ENCODE measurements at places on chromosomes 6 and 20.

- no peak for DNase-seq
These were observed 149.9 kb downstream of the MMS22L start for GRCh38 chr6:97133067-97133466.

DNA sequence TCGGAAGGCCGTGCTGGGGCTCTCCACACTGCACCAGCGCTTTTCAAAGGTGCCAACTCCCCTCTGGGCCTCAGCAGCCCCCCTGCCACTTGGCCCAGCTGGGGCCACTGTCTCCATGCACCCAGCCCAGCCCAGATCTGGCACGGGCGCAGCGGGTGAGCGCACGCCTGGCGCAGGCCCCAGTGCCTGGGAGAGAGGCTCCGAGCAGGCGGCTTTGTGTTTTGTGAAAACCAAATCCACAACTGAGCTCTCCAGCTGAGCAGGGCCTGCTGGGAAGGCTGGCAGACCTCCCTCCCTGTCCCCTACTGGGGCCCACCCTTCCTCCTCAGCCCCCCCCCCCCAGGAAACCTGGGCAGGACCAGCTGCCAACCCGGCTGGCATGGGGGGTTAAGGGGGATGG lies 17.0 kb downstream of the MDGA1 start:
- DNase-seq, result no peak

- no peak for DNase-seq
These were observed 391.0 kb upstream of the SOX4 start for GRCh38 chr6:21202521-21202920.

GRCh38 chr6:138285800-138286199 lies 67.5 kb upstream of the PBOV1 start:
- no peak for DNase-seq

DNA sequence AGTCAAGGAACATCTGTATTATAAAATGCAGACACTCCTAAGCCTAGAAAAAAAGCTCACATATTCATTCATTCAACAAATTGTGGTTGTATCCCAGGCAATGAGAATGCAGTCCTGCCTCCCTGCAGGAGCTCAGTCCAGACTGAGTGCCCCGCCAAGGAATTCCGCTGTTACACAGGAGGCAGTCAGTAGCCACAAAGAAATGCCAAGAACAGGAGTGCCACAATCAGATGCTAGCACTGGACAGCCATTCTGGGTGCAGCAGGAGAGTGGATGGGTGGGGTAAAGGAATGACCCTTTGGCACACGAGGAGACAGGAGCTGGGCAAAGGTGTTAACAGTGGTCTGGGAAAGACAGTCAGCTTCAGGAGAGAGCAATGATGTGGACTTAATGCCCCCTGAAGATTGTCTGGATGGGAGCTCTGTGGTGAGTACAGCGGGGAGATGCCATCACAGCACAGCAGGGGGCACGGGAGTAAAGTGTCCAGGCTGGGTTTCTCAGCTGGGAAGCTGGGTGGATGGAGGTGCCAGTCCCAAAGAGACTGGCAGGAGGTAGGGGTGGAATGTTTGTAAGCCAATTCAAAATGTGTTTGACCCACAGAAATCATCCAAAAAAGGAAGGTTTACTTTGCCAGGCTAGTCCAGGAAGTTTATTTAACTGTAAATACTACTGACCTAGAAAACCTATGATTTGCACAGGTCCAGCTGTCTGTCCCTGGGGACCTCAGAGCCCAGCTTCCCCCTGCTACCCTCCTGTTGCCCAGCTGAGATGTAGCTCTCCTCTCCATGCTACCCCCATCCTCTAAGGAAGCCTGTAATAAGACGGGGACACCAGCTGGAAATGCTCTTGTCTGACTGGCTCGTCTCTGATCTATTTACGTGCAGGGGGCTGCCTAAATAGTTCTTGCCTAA lies 84.1 kb downstream of the SLC23A2 start:
- DNase-seq, result no peak

DNA sequence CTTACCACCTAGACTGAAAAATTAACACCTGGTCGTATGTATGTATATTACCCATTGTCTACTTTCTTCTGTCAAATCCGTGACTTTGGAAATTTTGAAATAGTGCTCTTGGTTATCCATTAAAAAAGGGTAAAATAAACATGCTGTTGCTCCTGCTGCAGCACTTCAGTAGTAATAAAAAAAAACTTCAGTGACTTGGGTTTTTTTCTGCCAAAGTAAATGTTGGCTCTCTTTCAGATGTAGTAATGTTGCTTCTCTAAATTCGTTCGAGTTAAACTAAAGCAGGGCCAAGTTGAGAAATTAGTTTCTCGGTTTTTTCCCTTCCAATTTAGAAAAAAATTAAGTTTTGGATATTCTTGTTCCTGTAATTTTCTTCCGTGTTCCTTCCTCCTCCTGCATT lies 34.2 kb downstream of the JARID2 start:
- DNase-seq, result no peak

- no peak for DNase-seq
These were observed 1.8 kb downstream of the PCSK2 start for GRCh38 chr20:17228624-17229061.

DNA sequence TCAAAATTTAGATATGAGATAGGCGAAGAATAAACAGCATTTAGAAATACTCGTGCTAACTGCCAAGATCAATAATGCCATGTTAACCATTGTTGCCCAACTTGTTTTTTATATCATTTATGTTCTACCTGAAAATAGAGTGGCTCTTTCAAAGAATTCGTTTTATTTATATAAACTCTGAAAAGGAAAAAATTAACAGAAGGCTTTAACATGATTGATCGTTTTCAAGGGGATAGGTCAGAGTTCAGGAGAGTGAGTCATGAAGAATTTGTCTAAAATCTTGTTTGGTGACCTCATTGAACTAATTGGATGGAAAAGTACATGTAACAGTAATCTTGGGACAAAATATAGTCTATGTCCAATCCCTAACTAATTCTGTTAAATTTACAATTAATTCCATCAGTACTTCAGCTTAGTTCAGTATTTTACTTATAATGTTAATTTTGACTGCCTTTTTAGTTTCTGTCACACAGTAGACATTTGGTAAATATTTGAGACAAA lies 11.1 kb upstream of the ELOVL2 start:
- no peak for DNase-seq

DNA sequence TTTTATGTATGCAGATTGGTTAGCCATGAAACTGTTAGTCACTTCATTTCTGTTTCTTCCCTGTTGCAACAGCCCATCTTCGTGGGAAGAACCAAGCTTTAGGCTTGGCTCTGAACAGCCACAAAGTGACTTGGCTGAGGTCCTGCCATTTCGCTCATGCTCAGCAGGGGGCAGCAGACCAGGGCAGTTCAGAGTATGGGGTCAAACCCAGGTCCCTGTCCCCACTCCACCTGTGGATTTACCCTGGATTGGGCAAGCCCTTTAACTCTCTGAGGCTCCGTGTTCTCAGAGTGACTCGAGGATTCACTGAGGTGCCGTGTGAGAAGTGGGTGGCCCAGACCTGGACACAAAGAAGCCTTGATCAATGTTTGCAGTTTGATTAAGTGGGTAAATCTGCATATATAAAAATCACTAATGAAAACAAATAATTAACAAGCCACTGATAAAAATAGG lies 19.8 kb upstream of the MAP1LC3A start:
- DNase-seq, result peak; percentile 47

Measured in stimulated activated CD4-positive, alpha-beta T cell treated with anti-CD3 and anti-CD28 coated beads, Interleukin-12 subunit alpha, Interleukin-12 subunit beta, amount 100 ng/mL, for 48 hours (primary cell).